Activated naive CD4-positive, alpha-beta T cell (primary cell): ENCODE measurements at places on chromosomes 13 and 19.

- no peak for DNase-seq
Observed at GRCh38 chr13:112743451-112744167, 53.8 kb downstream of the ATP11A start.

DNA sequence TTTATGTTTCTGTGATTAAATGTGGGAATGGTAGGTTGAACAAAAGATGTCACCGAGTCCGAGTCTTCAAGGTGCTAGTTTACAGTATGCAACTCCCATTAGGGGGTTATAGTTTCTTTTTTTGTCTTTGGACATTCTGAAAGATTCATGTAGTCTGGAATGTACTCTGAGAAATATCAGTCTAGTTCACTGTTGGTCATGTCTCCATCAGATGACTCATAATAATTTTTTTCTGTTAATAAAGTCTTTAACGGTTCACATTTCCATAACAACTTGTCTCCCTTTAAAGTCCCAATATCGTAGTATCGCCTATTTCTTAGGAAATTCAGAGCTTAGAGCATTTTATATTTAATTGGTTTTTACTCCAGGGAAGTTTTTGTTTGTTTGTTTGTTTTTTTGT, 13.5 kb upstream of the ESD start:
- no peak for DNase-seq

- no peak for DNase-seq
Observed at GRCh38 chr13:81848291-81848690, 1507.4 kb upstream of the SPRY2 start.

- no peak for DNase-seq
Observed at GRCh38 chr13:102881819-102882686, 36.2 kb downstream of the ERCC5 start.

GRCh38 chr13:82772816-82773215, 1109.5 kb downstream of the SLITRK1 start:
- DNase-seq: no peak

DNA sequence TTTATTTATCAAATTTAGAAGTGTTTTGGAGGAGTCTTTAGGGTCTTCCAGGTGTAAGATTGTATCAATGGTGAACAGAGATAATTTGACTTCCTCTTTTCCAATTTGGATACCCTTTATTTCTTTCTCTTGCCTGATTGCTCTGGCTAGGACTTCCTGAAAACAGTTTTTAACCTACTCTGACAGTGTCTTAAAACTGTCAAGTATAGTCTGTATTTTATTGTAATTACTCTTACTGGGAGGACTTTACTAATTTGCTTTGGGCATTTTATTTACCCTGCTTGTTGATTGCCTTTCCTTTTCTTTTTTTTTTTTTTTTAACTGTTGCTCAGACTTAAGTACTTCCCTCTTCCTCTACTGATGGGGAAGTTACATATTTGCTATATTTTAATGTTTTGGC, 81.3 kb downstream of the URI1 start:
- no peak for DNase-seq

- no peak for DNase-seq
Observed at GRCh38 chr13:46992383-46992952, 95.6 kb upstream of the HTR2A start.

- DNase-seq: no peak
Observed at GRCh38 chr19:19487950-19488874, 27.1 kb downstream of the TSSK6 start.

GRCh38 chr13:67410645-67411044, 180.5 kb upstream of the PCDH9 start:
- DNase-seq: no peak

GRCh38 chr19:18543814-18544475, 572 bp upstream of the FKBP8 start:
- DNase-seq: no peak

DNA sequence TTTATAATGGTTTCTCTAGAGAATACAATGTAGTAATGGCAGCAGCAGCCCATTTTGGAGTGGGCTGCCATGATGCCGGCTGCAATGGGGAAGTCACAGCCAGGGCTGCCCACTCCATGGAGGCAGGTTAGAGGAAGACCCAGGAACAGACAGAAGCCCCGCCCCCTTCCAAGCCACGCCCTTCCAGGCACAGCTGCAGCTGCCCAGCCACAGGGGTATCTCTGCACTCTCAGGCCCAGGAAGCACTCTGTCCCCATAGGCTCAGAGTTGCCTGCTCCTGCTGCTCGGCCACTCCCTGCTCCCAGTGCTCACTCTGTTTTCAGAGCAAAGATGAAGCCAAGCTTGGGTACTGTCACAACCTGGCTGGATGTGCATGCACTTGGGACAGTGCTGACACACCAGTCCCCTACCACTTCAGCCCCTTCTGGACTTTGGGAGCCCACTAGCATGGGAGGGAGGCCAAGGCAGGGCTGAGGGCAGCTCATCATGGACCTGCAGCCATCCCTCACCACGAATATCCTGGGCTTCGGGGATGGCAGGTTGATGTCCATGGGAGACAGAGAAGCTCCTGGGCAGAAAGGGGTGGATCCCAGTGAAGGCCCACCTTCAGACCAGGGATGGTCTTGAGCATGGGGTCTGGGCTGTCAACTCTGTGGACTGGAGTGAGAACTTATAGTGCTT, 1224.2 kb downstream of the SLITRK5 start:
- no peak for DNase-seq

DNA sequence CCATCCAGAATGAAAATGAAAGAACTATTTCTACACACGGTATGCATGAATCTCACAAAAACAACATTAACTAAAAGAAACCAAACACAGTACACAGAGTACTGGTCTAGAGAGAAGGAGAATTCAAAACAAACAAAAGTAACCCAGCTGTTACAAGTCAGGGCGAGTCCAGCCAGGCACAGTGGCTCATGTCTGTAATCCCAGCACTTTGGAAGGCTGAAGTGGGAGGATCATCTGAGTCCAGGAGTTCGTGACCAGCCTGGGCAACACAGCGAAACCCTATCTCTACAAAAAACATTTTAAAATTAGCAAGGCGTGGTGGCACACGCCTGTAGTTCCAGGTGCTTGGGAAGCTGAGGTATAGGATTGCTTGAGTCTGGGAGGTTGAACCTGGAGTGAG, 1.7 kb upstream of the PSMC4 start:
- DNase-seq: no peak

DNA sequence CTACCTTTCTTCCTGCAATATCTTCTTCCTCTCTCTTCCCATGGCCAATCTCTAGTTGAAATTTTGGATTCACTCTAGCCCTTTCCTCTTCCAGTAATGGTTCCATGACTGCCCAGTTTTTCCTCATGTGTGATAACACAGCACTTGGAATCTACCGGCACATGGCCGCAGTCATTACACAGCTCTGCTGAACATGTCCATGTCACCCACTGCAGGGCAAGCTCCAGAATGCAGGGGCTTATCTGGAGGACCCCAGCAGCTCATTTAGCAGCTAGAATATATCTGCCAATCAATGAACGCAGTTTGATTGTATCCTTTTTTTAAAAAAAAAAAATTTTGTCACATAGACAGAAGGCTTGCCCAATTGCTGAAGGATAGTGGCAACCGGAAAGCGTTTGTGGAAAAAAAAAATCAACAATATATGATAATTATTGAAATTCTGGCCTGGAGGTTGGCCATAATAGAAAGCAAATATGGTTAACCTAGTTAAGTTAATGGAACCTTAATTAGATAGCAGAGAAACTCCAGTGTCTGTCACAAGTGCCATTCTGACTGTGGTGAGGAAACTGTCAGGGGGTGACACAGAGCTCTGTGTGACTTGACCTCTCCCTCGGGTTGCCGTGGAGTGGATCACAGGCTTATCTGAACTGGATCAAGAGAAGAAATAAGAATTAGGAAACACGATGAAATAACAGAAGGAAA, 426.7 kb downstream of the LIG4 start:
- no peak for DNase-seq

DNA sequence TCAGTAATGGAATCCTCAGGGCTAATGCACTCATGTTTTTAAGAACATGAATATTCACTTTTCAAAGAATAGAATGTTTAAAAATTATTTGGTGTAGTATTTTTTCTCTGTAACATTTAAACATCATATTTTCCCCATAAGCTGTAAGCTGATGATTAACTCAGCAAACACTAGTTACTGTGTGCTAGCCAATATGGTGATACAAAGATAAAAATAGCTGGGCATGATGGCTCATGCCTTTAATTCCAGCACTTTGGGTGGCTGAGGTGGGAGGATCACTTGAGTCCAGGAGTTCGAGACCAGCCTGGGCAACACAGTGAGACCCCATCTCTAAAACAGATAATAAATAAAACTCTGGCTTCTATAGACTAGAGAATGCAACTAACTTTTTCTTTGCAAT, 13.2 kb downstream of the RNF17 start:
- DNase-seq: no peak

GRCh38 chr19:3121396-3121795, 14.4 kb upstream of the GNA15 start:
- no peak for DNase-seq

- no peak for DNase-seq
Observed at GRCh38 chr13:51625555-51626345, 41.5 kb downstream of the WDFY2 start.

- DNase-seq: no peak
Observed at GRCh38 chr13:27079421-27079958, 92.1 kb downstream of the USP12 start.

DNA sequence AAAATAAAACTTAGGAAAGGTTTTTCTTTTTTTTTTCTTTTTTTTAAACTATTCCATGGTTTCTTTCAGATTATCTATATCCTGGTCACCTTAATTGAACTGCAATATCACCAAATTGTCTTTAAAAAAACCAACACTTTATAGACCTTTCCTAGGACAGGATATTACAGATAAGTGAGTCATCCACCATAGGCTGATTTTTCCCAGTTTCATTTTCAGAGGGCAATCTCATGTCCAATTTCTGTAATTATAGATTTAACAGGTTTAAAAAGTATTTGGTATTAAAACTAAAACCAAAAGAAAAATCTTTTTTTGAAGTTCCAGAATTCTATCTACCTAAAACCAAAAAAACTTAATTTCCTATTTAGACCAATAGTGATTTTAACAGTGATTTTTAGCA, 13.2 kb downstream of the SPART start:
- DNase-seq: no peak

DNA sequence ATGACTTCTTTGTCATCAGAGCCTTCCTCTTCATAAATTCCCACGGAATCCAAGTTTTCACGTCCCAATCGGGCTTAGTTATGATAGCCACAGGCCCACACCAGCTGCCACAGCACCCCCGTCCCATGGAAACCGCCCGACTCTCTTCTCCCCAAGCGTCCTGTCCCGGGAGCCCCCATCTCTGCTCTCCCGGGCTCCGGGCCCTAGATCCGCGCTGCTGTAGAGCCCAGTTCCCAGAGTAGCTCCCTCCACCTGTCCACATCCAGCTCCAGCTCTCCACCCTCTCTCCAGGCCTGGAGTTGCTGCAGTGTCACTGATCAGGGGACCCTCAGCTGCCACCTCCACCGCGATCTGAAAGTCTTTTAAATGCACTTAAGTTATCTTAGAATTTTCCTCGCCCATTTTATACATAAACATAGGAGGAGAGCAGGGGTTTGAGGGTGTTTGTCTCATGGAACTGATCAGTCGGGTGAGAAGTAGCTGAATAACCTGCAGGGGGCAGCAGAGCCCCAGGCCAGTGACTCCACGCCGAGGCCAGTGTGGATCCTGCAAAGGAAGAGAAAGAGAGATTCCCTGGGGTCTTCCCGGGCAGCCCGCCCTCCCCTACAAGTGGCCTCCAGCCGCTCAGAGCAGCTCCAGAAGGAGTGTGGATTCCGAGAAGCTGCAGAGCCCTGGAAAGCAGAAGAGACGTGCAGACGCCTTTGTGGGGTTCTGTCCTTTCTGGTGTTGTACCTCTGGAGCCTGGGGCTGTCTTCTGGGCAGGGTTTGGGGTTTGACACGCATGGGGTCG, 1.1 kb upstream of the ZNF763 start:
- peak; percentile 42 for DNase-seq

DNA sequence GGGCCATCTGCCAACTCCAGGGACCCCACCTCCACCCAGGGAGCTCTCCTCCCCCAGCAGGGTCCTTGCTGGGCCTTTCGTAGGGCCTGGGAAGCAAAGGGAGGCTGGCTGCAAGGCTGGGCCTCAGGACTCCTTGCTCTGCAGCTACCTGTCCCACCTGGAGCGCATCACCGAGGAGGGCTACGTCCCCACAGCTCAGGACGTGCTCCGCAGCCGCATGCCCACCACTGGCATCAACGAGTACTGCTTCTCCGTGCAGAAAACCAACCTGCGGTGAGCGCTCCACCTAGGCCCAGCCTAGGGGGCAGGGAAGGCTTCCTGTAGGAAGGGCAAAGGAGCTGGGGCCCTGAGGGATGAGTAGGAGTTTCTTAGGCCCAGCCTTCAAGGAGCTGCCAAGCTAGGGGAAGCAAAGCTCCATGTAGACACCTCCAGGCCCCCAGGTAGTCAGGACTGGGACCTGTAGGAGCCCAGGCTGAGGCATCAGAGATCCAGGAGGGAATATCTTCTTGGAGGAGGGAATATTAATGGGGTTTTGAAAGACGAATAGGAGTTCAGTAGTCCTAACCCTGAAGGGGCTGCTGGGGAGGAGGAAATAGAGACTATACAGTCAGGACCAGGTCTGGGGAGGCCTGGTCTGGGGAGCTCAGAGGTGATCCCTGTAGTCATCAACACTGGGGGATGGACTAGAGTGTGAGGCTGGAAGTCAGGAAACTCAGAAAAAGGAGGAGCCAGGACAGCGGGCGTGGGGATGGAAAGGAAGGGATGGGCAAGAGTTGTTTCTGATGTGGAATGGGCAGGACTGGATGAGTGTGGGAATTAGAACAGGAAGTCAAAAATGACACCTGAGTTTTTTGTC, 16.0 kb downstream of the GNA15 start:
- no peak for DNase-seq

- DNase-seq: no peak
Observed at GRCh38 chr19:35500611-35501010, 10.3 kb upstream of the KRTDAP start.

DNA sequence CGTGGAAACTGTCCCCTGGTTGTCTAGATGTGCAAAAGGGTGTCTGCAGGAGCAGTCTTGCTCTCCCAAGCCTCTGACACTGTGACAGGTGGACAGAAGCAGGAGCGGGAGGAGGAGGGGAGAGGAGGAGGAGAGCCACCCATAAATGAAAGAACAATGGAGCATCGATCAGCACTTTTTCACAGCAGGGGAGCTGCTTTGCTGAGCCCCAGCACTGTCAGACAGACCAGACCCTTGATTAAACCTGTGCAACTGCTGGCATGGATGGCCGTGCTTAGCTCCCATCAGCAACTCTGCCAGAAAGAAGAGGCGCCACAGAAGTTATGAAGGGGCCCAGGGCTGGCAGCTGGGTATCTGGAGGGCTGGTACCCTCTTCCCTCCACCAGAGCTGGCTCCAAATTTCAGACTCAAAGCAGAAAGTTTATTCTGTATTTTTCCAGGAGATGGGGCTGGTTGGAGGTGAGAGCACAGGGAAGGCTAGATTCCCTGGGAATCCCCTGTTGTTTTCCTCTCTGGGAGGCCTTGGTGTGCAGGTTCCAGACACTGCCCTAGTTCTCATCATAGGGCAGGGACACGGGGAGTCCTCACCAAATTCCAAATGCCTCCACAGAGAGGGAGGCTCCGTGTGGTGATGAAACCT, 1192.2 kb downstream of the UQCRFS1 start:
- no peak for DNase-seq
